ENCODE measurements at places on chromosomes 13 and 19.

DNA sequence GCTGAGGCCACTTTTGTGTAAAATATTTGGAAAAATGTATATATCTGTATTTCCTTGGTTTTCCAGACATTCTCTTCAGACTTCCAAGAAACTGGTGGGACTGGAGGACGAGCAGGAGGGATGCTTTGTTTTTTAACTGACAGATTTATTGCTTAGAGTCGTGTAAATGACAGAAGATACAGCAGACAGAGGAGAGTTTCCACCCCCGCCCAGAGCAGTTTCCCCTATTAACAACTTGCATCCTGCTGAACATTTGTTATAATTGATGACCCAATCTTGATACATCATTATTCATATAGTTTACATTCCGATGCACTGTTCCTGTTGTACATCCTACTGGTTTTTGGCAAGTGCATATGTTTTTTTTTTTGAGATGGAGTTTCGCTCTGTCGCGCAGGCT, 7.1 kb upstream of the DOCK6 start:
- no peak for DNase-seq

DNA sequence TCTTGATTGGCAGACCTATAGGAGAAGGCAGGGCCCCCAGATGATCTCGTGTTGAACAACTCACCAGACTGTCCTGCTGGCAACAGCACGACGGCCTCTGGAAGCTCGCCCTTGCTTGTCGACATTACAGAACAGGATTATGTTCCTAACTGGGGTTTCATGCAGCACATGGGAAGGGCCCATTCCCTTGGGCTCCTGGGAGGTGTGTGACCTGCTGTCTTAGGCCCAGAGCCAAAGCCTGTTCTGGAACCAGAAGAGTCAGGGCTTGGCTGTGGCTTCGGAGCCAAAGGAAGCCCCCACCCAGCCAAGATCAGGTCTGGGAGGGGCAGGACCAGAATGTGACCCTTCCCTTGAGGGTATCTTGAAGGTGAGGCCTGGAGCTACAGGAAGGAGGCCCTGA, 36.9 kb downstream of the RGCC start:
- no peak for DNase-seq

- DNase-seq: no peak
Observed at GRCh38 chr19:38564981-38565690, 52.6 kb downstream of the MAP4K1 start.

GRCh38 chr19:6229951-6230712, 49.6 kb downstream of the MLLT1 start:
- peak; percentile 45 for DNase-seq

- DNase-seq: no peak
Observed at GRCh38 chr13:94087100-94087499, 392.4 kb downstream of the DCT start.

GRCh38 chr19:50492303-50493052, 15.8 kb upstream of the GARIN5A start:
- DNase-seq: no peak

DNA sequence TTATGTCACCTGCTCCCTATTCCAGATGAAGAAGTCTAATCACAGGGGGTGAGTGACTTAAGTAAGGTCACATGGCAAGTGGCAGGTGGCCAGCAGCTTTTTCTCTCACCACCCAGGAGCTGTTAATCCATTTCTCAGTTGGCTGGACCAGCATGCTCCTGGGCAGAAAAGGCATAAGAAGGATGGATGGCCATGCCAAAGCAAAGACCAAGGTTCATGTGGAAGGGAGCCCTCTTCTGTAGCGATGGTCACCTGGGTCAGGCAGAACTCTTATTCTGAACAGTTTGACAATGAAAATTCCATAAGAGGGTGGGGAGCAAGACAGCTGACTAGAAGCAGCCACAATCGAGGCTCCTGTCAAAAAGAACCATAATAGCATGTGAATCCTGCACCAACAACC, 538.1 kb downstream of the SUCLA2 start:
- no peak for DNase-seq

DNA sequence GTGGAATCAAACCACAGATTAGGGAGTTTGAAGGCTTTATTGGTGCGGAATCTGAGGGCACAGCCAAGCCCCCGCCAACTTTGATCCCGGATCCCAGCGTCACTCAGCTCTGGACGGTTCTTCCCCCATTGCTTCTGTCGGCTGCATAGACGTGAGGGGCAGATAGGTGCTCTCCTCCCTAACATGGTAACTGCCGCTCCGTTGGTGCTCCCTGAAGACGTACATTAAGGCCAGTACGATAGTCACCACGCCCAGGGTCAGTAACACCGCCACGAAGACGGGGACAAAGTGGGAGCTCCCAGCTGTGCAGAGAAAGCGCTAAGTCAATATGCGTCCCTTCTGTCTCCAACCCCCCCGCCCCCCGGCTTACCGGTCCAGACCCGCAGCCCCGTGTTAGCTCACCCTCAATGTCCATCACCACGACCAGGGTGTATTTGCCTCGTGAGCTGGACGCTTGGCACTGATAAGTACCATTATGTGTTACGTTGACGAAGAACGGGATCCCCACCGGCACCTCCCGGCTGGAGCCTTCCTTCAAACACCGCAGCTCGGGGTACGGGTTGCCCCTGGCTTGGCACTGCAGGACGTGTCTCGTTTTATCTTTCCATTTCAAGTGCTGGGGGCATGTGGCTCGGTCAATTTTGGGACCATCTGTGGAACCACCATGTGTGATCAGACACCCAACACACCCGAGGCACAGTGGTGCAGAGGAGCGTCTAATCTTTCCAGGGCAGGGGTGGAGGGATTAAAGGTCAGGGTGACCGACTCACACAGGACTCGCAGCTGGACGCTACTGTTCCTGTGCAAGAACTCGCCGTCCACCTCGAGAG, 644 bp upstream of the RAVER1 start:
- no peak for DNase-seq

DNA sequence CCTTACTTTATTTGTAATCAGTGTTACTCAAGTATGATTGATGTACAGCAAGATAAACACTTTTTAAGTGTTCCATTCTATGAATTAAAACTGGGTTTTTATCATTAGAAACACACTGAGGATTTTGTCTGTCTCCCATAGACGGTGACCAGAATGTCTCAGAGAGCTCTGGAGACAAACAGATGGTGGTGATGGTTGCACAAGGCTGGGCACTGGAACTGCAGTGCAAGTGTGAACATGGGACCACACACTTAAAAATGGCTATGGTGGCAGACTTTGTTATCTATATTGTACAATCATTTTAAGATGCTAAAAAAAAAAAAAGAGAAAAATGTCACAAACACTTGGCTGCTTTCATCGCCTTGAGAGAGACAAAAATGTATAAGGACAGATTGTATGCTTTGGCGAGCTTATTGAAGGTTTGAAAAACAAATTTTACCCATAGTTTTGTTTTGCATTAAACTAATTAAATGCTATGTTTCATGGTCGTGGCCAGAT, 273.0 kb downstream of the SHISA2 start:
- DNase-seq: no peak

DNA sequence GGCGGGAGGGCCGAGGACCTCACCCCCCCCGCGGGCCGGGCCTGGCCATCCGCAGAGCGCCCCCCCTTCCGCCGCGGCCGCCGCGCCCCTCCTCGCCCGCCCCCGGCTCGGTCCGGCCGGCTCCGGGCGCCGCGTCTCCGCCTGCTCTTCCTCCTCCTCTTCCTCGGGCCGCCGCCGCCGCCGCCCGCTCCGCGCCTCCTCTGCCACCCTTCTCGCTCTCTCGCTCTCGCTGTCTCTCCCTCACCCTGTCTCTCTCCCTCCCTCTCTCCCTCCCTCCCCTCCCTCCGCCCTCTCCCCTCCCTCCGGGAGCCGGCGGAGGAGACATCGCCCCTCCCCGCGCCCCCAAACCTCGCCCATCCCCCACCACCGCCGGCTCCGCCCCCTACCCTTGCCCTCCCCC, at the start of gene SHANK1:
TSS of gene SHANK1 (minus strand) at position 237 of the 400 bp plus-strand sequence. CDS start 2,883 bp downstream, outside the sequence.
- no peak for DNase-seq

Data from RWPE2 (cell line).